ENCODE measurements at places on chromosomes 5 and 9.
A peak's percentile ranks its signal among the peaks of the same experiment; 100 is the strongest.

DNA sequence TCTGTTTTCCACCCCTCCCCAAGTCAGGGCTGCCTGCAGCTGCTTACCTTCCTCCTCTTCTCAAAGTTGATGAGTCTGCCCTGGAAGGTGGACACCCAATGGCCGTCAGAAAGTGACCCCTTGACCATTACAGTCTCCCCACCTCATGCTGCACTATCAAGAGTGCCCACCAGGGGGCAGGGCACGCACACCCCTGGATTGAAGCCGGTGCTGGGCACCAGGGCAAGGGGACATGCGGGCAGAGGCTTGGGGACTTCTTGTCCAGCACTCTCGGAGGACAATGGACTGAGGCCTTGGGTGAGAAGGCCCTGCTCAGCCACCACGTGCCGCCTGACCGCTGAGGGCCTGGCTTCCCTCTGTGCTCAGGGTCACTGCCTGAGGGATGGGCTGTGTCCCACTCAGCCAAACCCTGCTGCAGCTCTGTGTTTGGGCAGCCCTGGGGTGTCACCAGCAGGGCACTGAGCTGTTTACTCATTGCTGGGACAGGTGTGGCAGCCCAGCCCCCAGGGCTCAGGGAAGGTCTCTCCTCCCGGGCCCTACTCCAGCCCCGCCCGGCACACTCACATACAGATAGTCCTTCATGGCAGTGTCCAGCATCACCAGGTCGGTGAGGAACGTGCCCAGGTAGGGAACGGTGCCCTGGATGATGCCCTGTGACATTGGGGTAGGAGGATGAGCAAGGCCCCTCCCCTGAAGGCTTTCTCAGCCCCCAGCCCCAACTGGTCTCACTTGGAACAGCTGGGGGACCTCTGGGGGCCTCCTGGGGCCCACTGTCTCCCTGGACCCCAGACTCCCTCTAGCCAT is 17.7 kb downstream of the RALGDS start:
- DNase-seq, result peak; percentile 50

GRCh38 chr5:32047056-32047455 is 127.1 kb downstream of the GOLPH3 start:
- DNase-seq, result no peak

GRCh38 chr9:133127340-133127981 is 6.4 kb upstream of the RALGDS start:
- DNase-seq, result peak; percentile 68

DNA sequence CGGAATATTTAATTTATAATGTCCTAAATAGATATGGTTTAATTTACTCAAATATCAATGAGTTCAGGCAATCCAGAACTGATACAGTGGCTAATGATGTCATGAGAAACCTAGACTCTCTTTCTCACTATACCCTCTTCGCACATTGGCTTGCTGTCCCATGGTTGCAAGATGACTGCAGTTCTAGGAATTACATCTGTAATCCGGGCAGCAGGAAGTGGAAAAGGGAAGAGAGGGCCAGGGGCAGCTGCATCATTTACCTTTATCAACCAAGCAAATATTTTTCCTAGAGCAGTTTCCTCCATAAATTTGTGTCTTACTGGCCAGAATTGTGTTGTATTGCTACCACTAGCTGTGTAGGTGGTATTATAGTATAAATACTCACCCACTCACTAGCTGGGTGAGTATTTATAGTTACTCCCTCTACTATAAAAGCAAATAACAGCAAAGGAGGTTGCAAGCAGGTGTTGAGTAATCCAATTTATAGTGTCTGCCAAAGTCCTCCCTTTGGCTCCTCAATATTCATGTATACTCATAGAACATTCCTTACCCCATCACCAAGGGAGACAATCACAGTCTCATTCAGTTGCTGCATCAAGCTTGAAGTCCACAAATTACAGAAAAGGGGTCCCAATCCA is 168.8 kb downstream of the DROSHA start:
- DNase-seq, result no peak

GRCh38 chr9:100285601-100286000 is 67.1 kb downstream of the TEX10 start:
- DNase-seq, result no peak

GRCh38 chr5:78649861-78650496 is 1.4 kb upstream of the LHFPL2 start:
- no peak for DNase-seq

DNA sequence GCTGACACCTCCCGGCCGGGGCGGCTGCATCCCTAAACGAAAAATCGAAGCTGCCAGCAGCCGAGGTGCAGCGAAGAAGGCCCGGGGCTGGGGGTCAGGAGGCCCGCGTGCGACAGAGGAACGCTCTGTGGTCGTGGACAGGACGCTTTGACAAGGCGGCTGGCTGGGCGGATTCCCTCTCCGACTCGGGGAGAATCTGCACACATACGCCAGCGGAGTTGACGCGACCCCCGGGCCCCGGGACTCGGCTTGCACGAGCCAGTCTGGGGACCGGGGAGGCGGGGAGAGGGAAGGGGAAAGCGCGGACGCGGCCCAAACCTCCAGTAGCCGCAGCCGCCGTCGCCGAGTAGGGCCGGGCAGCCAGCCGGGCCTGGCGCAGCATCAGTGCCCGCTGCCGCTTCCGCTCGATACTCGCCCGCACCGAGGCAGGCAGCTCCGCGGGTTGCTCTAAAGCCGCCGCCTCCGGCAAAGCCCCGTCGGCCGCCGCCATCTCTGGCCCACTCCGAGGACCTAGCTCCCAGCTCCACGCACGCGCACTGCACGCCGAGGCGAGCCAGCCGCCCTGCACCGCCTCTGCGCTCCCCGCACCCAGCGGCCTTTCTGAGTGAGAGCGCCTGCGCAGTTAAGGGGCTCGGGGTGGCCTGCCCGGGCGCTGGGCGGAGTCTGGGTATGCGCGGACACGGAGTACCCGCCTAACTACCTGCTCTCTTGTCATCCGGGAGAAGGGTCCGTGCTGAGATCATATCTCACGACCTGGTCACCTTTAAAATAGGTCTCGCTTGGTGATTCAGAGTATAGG is at the start of gene XPA:
Gene XPA (minus strand): TSS at position 538 of the 799 bp plus-strand sequence. CDS start 48 bp downstream, at position 490.
- DNase-seq, result peak; percentile 98

- no peak for DNase-seq
Measured at GRCh38 chr9:81755721-81756120, 66.4 kb upstream of the TLE1 start.

- no peak for DNase-seq
Measured at GRCh38 chr9:69382135-69382534, 57.1 kb downstream of the ENTREP1 start.

- DNase-seq, result no peak
Measured at GRCh38 chr9:126114409-126114760, 212.2 kb upstream of the MVB12B start.

DNA sequence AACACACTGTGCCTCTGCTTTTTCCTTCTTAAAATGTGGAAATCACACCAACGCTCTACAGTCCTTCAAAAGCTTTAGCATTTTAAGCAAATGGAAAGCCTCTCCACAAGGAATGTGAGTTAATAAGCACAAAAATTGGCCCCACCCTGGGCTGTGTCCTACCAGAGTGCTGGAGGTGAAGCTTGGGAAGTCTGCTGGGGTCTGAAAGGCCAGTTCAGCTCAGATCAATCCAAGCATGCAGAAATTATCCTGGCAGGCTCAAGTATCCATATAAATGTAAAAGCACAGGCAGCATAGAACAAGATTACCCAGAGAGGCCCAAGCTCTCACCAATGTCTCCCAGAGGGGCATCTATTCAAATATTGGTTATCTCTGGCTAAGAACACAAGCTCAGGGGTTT is 98.5 kb downstream of the ESM1 start:
- DNase-seq, result no peak

GRCh38 chr5:135319928-135320606 is 79.0 kb downstream of the MACROH2A1 start:
- no peak for DNase-seq

DNA sequence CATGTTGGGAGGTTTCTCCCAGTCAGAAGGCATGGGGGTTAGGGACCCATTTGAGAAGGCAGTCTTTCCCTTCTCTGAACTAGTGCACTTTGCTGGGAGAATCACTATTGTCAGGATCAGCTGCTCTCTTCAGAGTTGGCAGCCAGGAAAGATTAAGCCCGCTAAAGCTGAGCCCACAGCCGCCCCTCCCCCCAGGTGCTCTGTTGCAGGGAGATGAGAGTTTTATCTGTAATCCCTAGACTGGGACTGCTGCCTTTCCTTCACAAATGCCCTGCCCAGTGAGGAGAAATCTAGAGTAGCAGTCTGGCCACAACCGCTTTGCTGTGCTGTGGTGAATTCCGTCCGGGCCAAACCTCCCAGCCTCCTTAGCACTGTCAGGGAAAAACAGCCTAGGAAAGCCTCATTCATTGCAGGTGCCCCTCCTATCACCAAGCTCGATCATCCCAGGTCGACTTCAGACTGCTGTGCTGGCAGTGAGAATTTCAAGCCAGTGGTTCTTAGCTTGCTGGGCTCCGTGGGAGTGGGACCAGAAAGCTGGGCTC is 69.8 kb downstream of the CNTLN start:
- DNase-seq, result no peak

- no peak for DNase-seq
Measured at GRCh38 chr9:121447321-121447834, 52.3 kb downstream of the GGTA1 start.
